Kidney glomerular epithelial cell (primary cell): ENCODE measurements at places on chromosomes 2 and 18.

GRCh38 chr2:105357122-105357521, 19.8 kb downstream of the C2orf49 start:
- DNase-seq, result no peak

DNA sequence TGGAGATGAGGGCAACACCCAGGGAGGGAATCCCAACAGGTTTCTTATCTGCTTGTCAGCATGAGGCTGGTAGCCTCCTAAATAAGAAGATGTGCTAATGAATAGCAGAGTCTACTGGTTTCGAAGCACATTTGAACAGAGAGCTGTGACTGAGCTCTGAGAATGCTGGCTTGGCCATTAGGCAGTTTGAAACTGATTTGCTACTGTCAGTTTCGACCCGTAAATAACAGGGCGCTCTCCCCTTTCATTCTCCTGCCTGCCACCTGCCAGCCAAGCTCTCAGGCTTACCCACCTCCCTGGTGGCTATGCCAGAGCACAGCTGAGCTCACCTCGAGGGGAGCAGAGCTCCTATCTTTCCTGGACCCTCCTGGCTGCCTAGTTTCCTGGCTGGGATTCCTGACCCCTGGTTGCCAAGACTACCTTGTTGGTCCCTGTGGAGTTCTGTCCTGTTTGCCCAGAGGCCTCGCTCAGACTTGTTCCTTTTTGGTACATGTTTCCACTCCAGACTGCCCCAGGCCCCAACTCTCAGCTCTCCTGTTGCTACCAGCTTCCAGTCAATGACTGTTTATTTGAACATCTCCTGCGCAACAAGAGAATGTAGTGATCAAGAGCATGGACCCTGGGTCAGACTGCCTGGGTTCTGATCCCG, 102.3 kb upstream of the ALPP start:
- DNase-seq, result no peak

DNA sequence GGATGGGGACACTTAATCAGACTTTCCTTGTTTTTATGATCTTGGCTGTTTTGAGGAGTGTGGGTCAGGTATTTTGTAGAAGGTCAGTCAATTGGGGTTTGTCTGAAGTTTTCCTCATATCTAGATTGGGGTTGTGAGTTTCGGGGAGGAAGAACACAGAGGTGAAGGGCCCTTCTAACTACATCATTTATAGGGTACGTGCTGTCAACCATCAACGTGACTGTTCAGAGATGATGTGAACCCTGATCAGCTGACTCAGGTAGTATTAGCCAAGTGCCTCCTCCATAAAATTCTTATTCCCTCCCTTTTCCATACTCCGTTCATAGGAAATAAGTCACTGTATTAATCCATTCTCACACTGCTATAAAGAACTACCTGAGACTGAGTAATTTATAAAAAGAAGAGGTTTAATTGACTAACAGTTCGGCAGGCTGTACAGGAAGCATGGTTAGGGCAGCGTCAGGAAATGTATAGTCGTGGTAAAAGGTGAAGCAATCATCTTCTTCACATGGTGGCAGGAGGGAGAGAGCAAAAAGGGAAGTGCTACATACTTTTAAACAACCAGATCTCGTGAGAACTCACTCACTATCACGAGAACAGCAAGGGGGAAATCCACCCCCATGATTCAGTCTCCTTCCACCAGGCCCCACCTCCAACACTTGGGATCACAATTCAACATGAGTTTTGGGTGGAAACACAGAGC, 547.1 kb upstream of the LINC00305 start:
- no peak for DNase-seq

DNA sequence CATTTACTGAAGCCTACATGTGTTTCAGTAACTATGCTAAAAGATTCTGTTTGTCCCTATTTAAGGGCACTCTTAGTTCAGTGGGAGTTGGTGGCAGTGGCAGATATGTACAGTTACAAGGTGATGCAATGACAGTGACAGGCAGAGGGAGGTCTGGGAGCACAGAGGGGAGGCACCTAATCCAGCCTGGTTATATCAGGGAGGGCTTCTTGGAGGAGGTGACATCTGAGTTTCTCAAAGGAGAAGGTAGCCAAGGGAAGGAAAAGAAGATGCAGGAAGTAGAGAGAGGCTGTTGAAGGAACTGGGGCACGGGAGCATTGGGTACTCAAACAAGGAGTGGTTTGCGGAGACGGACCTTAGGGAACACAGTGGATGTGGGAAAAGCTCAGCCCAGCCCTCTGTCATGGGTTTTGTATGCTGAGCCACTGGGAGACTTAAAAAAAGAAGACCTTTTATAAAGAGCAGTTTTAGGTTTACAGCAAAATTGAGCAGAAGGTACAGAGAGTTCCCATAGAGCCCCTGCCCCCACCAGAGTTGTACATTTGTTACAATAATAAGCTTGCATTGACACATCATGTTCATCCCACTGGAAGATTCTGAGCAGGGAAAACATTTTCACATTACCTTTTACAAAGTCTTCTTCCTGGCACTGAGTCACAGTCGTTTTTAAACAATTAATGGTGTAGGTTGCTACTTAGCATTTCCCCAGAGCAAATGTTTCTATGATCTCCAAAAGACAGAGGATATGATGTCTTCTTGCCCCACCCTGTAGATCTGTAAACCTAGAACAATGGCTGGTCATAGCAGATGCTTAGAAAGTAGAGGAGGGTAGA, 83.0 kb upstream of the TAF1B start:
- no peak for DNase-seq

DNA sequence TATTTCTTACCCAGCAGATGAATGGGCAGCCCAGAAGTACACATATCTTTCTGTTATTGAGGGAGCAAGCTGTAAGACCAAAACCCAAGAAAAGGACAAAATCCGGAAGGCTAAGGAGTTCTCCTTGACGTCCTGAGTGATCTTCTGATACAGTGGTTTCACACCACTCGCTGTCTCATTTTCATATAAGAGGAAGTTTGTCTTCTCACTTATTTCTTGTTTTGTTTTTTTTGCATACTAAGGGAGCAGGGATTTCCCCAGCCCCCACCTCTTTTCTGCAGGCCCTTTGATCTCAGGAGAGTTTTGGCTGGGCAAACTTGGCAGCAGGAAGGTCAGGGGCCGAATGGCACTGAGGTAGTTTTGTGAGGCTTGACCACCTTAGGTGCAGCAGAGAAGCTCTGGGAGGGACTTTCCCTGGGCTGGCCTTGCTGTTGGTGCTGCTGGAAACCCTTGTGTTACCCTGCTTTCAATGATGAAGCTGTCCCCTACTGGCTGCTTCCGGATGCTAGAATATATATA, 13.3 kb downstream of the CHRNA1 start:
- DNase-seq, result no peak

GRCh38 chr2:207746131-207746530, 23.6 kb downstream of the FZD5 start:
- DNase-seq, result peak; percentile 58

- no peak for DNase-seq
Observed at GRCh38 chr2:236892721-236893120, 193.0 kb upstream of the COPS8 start.

DNA sequence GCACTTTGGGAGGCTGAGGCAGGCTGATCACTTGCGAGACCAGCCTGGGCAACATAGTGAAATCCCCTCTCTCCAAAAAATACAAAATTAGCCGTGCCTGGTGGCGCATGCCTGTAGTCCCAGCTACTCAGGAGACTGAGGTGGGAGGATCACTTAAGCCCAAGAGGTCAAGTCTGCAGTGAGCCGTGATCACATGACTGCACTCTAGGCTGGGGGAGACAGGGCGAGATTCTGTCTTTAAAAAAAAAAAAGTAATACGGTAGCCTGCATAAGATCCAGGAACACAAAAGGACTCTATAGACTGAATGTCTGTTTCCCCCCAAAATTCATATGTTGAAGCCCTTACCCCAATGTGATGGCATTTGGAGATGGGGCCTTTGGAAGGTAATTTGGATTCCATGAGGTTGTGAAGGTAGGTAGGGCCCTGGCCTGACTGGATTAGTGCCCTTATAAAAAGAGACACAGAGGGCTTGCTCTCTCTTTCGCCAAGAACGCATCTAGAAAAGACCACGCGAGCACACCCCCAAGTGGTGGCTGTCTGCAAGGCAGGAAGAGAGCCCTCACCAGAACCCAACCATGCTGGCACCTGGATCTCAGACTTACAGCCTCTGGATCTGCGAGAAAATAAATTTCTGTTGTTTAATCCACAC, 17.0 kb downstream of the MBOAT2 start:
- no peak for DNase-seq

DNA sequence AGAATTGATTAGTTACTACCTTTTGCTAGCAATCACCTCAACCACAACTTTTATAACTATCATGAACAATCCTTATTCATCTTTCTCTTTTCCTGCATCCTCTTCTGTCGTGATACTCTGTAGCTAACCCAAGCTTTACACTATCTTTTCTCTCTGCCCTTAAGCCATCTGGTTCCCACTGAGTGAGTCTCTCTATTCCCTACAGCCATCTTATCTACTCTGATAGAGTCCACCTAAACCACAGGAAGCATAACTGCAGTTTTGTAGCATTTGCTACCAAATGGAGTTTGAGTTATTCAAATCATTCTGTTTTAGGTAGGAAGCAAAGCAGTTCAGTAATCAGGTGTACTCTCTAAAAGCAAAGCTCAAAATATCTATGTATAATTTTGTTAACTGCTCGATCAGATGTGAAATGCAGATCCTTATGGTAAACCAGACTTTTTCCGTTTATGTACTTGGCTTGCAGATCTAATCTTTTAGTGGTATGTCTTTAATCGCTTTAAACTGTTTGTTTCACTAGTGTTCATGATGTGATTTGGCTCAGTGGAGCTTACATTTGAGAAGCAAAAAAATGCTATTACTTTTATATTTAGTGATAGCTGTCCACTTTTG, 91.0 kb downstream of the CSRNP3 start:
- DNase-seq, result no peak

- peak; percentile 36 for DNase-seq
Observed at GRCh38 chr2:191845248-191845715, 1.6 kb downstream of the CAVIN2 start.

DNA sequence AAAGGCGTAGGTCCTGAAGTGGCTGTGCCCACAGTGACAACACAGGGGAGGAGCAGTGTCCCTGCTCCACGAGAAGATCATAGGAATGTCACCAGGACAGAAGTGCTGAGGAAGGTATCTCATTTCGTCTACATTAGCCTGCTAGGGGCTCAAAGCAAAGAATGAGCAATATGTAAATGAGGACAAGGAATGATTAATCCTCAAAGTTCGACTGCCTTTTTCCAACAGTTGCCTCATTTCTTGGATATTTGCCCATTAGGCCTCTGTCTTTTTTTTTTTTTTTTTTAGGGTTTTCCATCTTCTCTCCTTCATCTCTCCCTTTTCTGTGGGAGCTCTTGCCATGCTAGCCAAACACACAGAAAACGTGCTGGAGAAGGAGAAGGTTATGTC, 105.2 kb upstream of the ARHGAP28 start:
- peak; percentile 69 for DNase-seq
